ENCODE measurements at places on chromosomes 5 and 9.

- DNase-seq, result no peak
Measured at GRCh38 chr5:36722900-36723299, 116.5 kb downstream of the SLC1A3 start.

GRCh38 chr5:132423438-132423898 is 54.0 kb downstream of the SLC22A5 start:
- DNase-seq, result no peak

GRCh38 chr5:15643731-15644130 is 143.8 kb downstream of the FBXL7 start:
- DNase-seq, result no peak

- no peak for DNase-seq
Measured at GRCh38 chr5:3593771-3594509, 1.7 kb upstream of the IRX1 start.

DNA sequence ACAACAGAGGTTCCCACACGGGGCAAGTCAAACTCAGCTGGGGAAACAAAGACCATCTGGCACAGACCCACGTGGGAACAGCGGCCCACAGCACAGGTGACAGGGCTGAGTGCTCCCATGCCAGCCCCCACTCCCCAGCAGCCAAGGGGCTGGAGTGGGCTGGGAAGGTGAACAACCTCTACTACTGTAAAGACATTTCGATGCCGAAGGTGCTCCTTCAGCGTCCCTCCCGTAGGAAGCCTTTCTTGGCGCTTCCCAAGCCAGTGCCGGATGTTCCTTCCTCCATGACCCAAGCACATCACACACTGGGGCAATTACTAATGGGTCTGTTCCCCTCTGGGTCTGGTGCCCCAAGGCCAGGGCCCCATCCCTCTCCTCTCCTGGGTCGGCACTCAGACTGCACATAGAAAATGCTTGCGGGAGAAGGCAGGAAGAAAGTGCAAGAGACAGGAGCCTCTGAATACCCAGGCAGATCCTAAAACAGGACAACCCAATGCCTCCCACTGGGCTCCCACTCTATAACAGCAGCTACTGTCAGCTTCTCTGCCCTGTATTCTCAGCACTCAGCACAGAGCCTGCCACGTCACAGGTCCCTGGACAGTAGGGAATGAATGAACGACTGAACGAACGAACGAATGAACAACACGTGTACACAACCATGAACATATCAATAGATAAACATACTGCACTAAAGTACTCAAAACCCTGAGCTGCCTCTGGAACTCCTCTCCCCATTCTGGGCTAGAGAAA is 77.0 kb upstream of the LRRTM2 start:
- no peak for DNase-seq

DNA sequence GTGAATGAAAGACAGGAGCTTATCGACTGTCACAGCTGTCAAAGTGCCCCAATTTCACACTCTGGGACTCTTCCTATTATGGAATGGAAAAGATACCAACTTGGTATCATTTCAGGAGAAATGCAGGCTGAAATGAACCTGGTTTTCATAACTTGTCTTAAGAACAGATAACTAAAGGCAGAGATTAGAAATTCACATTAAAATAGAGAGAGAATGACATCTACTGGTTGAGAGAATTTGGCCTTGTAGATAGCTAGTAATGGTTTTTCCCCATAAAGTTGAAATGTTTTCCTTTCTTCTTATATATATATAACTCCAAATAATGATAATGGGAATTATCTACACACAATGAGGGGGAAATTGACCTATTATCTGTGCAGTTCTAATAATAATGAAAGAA is 600.2 kb upstream of the CCNG1 start:
- no peak for DNase-seq

DNA sequence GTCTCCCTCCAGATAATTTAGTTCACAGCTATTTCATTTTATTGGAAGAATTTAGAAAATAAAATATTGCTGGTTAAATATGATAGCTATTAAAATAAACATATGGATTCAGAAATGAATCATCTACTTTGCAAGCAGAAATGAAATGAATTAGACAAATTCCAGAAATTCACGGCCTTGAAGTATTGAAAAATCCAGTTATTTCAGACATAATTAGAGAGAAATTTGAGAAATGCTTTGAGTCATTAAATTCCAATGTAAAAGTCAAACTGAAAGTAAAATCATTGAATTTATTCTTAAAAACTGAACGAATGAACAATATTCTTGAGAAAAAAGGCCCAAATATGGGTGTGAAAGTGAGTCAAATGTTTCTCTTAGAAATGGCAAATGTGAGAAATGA is 632.6 kb upstream of the EDIL3 start:
- no peak for DNase-seq

- no peak for DNase-seq
Measured at GRCh38 chr5:42599106-42599505, 157.5 kb upstream of the CCDC152 start.

GRCh38 chr5:38686658-38687057 is 130.2 kb upstream of the LIFR start:
- DNase-seq, result no peak

DNA sequence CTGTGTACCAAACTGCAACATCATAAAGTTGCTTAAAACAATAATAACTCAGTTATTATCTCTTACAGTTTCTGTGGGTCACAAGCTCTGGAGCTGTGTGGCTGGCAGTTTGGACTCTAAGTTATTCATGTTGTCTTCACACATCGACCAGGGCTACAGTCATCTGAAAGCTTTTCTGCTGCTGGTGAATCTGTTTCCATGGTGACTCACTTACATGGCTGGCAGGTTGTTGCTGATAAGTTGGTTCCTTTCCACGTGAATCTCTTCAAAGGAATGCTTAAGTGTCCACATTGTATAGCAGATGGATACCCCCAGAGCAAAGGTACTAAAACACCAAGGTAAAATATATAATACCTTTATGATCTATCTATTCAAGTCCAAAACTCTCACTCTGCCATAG is 44.8 kb upstream of the CYLC2 start:
- DNase-seq, result no peak

- DNase-seq, result no peak
Measured at GRCh38 chr5:154514331-154514730, 36.3 kb upstream of the HAND1 start.

DNA sequence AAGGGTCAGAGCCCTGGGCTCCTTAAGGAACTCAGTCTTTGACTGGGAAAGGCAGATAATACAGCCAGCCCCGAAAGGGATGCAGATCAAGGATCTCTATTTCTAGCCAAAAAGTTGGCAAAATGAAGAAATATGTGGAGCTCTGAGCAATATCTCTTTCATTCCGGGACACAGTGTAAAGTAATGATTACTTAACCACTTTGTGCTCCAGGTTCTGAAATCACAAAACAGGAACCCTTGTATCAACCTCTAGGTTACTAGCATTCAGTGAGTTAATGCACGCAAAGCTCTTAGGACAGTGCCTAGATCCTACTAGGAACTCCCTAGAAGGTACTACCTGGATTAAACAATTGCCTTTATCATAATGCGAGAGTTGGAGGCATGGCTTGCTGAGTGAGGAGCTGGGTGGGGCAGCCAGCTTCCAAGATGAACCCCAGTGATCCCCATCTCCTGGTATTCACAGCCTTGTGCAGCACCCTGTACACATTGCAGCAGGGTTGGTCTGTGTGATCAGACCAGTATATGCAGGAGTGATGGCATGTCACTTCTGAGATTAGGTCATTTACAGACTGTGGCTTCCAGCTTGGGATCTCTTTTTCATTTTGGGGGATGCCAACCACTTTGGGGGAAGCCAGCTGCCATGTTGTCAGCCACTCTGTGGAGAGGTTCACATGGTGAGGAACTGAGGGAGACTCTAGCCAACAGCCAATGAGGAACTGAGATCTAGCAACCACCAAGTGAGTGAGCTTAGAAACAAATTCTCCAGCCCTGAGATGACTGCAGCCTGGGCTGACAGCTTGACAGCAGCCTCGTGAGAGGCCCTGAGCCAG is 103.1 kb upstream of the SLC44A1 start:
- no peak for DNase-seq

DNA sequence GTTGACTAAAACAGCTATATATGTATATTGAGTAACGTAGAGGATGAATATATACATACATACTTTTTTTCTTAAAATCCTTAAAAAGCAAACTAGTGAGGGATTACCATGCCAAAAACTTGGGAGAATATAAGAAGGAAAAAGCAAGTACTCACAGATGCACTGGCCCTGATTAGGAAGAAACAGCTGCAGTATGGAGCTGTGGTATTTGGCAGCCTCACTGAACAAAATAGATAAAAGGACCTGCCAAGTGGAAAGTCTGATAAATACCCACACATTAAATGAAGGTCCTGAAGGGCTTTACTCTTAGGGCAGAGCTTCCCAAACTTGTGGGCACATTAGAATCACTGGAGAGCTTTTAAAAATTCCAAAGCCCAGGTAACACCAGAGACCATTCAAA is 80.6 kb downstream of the FEM1C start:
- no peak for DNase-seq

DNA sequence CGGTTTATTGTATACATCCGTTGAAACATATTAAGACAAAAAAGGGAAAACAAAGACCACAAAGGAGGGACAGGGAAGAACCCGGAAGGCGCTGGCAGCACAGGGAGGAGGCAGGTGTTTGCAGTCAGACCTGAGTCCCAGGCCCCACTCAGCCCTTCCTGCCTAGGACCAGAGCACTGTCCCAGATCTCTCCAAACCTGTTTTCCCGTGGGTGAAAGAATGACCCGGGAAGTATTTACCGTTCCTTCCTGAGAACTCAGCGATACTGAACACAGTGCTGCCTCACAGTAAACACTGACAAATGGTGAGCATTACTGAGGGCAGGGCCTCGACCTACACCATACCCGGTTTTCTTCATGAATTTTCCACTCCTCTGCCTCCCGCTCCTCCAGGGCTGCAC is 1.2 kb downstream of the ABO start:
- DNase-seq, result no peak

DNA sequence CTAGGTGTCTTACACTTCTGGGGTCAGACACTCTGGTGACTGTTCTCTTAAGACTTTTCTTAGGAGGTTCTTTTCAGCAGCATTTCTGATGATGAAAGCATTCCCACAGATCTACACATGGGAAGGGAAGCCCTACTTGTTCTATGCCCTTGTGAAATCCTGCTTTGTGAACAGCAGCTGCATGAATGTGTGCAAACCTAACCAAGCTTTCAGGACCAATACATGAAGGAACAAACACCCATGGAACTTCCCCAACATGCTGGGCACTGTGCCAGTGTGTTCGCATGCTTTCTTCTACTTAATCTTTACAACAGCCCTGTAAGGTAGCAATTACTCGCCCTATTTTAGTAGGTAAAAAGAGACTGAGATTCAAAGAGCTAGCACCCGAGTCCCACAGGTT is 439.9 kb upstream of the KLF4 start:
- DNase-seq, result no peak

DNA sequence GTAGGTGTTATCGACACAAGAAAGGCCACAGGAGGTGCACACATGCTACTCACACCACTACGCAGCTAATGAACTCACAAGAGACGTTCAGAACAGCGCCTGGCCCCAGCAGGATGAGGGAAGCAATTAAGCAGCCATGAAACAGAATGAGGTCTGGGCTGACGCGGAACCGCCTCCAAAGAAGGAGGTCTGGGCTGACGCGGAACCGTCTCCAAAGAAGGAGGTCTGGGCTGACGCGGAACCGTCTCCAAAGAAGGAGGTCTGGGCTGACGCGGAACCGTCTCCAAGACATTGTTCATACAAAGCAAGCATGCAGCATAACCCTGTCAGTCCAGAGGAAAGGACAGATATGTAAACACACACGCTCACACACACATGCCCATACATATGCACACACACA is 63.2 kb upstream of the ZNF354A start:
- no peak for DNase-seq

DNA sequence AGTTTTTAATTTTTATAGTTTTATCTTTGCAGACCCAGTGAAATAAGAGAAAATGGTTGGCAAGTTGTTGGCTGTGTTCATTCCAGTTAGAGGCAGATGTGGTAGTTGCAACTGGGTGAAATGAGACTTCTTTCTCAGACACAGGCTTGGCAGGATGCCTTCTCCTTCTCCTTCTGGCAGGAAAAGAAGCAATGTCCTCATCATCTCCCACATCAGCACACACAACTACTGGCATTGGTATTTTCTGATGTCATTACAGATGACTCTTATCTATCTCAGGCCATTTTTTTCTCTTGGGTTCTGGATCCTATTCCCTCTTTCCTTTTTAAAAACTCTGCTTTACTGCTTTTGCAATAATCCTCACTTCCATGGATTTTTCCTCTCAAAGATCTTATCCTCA is 103.3 kb upstream of the EDIL3 start:
- no peak for DNase-seq

- no peak for DNase-seq
Measured at GRCh38 chr5:173291722-173292658, 36.2 kb downstream of the STC2 start.

DNA sequence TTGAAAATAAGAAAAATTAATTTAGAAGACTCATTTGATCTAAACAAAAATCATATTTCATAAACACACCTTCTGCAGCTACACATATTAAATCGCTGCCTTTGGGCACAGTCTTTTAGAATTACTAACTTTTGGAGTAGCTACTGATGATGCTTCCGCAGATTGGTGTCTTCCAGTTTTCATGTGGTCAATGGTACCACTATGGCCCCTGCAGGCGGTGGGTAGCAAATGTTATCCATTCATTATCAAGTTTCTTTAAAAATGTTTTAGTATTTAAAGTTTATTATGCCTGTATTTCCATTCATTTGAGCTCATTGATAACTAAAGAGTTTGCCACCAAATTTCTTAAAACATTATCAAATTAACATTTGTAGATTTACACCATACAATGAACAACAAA is 122.9 kb upstream of the GRAMD2B start:
- DNase-seq, result no peak

DNA sequence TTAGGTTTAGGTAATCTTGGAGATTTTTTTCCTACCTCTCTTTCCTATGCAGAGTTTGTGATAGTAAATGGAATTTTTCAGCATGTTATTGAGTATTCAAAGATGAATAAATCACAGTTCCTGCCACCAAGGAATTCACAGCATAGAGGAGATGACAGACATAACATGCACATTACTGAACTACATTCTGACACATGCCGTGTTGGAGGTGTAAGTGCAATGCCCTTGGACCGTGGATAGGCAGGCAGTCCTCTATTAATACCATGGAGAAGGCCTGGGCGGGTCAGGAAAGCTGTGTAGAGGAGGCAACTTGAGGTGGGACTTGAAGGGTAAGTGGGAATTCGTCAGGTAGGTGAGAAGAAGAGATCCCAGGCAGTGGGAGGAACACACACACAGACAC is 43.9 kb downstream of the MCCC2 start:
- DNase-seq, result no peak

GRCh38 chr5:168366116-168366515 is 74.7 kb downstream of the WWC1 start:
- no peak for DNase-seq

Measured in cortex of kidney (tissue), 1 donor.